ENCODE measurements at places on chromosomes 5 and 9.

DNA sequence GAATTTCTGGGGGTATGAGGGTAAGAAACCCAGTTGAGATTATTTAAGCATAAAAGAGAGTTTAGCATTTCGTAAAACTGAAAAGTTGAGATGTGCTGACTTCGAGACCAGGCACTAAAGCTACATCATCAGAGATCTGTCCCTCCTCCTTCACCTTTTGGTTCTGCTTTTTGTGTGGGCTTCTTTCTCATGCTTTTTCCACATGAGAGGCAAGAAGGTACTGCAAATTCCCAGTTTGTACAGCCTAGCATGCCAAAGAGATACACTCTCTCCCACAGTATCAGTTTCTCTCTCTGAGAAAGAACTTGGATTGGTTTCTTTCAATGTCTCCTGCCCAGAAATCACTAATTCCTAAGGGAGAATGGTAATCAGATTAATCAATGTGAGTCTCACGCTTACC lies 584.7 kb downstream of the SEMA5A start:
- no peak for DNase-seq

- no peak for DNase-seq
These were observed 294.1 kb upstream of the TNC start for GRCh38 chr9:115411993-115412452.

GRCh38 chr5:59887274-59887673 lies 6.3 kb downstream of the PDE4D start:
- DNase-seq: peak; percentile 26

- DNase-seq: no peak
These were observed 28.3 kb upstream of the TAF1L start for GRCh38 chr9:32663741-32664140.

- DNase-seq: peak; percentile 47
These were observed 14.9 kb downstream of the IL4 start for GRCh38 chr5:132688536-132689339.

DNA sequence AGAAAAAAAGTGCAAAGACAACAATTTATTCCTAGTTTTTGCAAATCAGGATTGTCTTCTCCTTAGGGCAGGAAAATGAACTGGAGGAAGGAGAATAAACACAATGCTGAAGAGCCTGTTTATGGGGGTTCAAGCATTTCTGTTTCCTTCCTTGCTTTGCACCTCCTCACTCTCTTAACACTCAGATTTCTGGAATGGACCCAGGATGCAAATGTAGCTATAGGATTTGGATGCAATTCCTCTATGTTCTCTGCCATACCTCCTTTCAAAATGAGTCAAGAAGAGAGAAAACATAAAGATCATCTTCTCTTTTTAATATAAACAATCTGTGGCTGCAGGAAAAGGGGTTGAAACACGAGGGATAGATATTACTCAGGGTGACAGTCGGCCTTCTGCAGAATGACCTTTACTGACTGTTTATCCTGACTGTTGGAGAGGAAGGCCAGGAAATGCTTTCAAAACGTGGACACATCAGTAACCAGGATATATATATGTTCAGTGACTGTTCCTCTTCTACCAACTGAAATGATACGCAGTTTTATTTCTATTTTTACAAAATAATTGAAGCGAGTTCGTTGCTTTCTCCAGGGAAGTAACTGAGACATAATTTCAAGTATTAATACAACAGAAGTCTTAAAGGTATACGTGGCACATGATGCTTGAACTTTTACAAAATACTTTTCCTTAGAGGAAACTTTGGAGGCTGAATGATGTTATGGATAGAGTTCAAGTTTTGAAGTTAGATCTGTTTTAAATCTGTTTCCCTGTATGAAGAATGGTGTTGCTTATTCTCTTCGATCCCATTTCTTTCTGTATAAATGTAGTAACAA lies 44.4 kb downstream of the ACTBL2 start:
- peak; percentile 56 for DNase-seq

GRCh38 chr5:57102905-57103255 lies 71.0 kb upstream of the GPBP1 start:
- no peak for DNase-seq

- no peak for DNase-seq
These were observed 959.1 kb upstream of the WWC1 start for GRCh38 chr5:167332309-167332708.

- DNase-seq: peak; percentile 73
These were observed 190.1 kb downstream of the CWC27 start for GRCh38 chr5:64958757-64959391.

DNA sequence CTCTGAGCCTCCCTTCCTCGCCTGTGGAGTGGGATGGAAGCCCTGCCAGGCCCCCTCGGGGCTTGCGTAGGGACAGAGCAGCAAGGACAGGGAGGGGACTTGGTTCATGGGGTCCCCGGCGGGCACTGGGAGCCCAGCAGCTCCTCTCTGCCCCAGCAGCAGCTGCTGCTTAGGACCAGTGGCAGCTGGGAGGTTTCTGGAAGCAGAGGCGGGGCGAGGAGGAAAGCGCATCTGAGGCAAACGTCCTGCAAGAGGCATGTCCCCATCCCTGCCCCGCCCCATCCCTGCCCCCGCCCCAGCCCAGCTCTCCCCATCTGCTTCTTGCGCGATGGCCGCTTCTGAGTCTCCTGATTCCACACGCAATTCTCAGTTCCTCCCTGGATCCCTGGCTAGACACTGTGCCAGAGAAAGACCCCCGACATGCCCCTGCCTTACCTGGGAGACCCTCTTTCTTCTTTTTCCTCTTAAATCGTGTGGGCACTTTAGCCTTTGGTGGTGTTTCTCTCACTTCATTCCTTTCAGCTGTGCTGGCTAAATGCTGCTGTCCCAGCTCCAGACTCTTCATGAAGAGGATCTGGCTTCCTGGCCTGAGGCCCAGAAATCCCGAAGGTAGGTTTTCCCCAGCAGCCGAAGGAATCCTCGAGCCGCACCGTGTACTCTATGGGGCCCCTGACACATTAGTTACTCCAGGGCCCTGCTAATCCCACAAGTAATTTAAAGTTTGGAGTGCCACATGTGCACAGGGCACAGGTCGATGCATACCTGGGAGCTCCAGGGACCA lies 4.4 kb upstream of the OR2S2 start:
- DNase-seq: peak; percentile 33

GRCh38 chr9:121326130-121326838 lies 43.8 kb downstream of the STOM start:
- DNase-seq: peak; percentile 22

DNA sequence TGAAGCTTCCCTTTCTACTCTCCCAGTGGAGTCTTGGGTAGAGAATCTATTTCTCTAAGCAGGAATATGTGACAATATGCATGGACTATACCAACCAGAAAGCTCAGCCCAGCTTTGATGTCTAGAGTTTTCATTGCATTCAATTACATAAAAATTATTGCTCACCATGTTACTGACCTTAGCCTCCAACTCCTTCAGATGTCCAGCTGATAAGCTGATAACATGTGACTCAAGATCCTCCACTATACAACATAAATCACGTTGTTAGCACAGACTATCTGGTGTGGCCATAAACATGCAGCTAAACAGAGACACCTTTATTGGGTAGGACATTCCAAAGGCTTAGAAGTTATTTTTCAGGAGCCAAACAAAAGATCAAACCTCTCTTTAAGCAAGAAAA lies 1168.2 kb downstream of the CDH12 start:
- no peak for DNase-seq

DNA sequence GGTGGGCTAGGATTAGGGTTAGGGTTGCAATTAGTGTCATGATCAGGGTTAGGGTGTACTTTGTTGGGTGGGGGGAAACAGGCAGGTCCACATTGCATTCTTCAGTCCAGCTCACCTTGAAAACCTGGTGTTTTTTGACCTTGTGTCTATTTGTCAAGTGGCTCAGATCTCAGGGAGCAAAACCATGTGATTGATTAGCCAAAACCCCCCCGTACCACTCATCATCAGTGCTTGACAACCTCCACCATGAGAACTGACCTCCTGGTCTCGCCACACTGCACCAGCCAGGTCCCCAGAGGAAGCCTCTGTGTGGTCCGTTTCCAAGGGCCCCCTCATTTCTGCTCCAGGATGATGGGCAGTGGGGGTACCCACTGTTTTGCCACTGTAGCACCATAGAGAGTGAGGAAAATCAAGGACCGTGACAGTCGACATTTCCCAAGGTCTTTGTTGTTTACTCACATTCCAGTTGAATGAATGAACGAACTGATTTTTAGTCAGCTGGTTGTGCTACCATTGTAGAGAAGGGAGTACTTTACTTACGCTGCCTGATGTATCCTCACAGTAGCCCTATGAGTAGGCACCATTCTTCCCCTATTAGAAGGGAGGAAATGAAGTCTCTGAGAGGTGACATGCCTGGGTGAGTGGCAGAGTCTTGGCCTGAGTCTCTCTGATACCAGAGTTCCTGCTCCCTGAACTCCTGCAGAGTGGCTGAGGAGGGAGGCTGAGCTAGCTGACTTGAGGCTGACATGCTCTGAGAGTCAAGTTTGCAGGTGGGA lies 84.8 kb downstream of the RAD23B start:
- peak; percentile 39 for DNase-seq

GRCh38 chr5:173016598-173017046 lies 33.1 kb downstream of the ATP6V0E1 start:
- peak; percentile 75 for DNase-seq

DNA sequence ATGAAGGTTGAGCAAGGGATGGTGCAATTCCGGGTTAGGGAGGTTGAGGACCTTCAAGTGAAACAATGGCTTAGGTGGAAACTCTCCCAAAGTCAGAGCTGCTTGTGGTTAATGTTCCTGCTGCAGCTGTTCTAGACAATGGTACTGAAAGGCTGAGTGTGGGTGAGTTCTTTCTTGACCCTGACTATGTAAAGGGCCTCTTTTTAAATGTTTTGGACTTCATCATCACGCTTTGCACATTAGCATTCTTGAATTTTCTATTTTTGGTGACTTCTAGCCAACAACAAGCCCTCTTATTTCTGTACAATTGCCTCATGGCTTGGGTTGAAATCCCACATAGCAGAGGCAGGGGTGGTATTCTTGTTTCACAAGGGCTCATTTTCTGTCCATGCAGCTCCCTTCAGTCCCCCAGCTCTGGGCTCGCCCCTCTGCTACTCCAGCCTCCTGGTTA lies 136.3 kb upstream of the ANKRD55 start:
- DNase-seq: no peak

- DNase-seq: no peak
These were observed 8.7 kb downstream of the CLTB start for GRCh38 chr5:176407456-176408251.

- DNase-seq: no peak
These were observed 78.7 kb upstream of the PRDM9 start for GRCh38 chr5:23428705-23429104.

GRCh38 chr9:79215821-79216220 lies 355.9 kb upstream of the TLE4 start:
- DNase-seq: no peak

DNA sequence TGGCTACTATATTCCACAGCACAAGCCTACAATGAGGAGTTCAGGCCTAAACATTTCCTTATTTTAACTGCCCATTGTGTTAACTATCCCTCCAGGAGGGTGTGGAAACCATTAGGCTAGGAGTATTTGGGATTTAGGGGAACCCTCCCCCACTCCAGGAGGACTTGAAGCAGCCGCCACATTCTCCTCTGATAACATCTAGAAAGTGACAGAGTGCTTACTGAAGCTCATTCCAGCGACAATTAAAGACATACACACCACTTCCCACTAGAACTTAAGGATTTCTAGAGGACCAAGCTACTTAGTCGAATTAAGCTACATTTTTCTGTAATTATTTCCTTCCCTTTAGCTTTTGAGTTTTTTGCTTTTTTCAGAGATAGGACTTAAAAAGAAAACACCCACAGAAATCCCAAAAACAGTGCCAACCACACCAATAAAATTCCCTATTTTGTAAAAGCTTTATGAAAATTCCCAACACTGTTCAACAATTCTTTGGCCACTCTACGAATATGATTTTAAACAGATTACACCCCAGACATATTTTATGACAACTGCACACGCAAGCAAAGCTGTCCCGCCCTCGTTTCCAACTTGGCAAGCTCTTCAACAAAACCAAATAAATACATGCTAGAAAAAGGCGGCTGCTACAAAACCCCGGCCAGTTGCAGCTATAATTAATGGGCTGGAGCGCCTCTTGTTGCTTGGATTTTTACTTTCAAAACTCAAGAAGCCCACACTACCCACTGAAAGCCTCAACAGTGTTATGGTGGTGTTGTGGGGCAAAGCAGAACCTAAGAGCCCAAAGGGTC lies 4.5 kb downstream of the ROR2 start:
- peak; percentile 83 for DNase-seq

DNA sequence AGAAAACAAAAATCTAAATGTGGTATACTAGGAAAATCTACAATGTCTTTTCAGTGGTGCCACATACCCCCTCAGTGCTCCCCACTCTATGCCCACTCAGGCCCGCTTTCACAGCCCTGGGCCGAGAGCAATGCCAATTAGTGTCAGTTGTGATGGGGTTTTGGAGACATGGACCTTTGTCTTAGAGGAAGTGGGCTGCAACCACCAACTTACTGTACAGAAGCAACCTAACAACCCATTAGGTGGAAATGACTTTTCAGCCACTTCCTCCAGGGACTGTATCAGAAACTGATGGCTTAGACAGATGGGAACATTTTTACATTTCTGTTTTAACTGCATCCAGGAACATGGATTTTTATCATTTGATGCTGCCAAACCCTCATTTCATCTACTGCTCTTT lies 268.0 kb downstream of the BNC2 start:
- no peak for DNase-seq

- no peak for DNase-seq
These were observed 1.4 kb downstream of the LIX1 start for GRCh38 chr5:97141031-97141430.

GRCh38 chr9:136232969-136233368 lies 12.6 kb downstream of the QSOX2 start:
- no peak for DNase-seq

- DNase-seq: peak; percentile 39
These were observed 84.2 kb downstream of the SGCD start for GRCh38 chr5:156411185-156411613.

- no peak for DNase-seq
These were observed 99.3 kb downstream of the PDZD2 start for GRCh38 chr5:31738199-31738598.

DNA sequence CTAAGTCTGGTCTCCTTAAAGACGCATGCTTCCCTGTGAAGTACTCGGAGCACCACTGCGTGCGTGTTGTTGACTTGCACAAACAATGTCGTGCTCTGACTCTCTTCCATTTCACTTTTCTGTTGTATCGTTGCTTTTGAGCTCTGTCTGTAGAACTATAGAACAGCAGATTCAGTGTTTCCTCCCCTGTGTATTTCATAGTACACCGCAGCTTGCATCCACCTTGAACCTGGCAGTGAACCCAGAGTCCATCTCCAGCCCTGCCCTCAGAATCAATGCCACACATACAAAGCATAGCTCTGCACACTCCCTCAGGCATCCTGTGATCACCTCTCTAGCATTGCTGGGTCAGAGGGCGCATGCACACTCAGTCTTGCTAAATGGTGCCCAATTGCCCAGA lies 37.2 kb upstream of the ADAMTS2 start:
- no peak for DNase-seq

GRCh38 chr9:92754091-92754745 lies 10.4 kb downstream of the BICD2 start:
- DNase-seq: no peak

- no peak for DNase-seq
These were observed 24.5 kb upstream of the UBE2QL1 start for GRCh38 chr5:6424110-6424659.

- DNase-seq: no peak
These were observed 15.7 kb downstream of the TTC23L start for GRCh38 chr5:34854459-34855174.
